ENCODE measurements at places on chromosomes 5 and 9.

DNA sequence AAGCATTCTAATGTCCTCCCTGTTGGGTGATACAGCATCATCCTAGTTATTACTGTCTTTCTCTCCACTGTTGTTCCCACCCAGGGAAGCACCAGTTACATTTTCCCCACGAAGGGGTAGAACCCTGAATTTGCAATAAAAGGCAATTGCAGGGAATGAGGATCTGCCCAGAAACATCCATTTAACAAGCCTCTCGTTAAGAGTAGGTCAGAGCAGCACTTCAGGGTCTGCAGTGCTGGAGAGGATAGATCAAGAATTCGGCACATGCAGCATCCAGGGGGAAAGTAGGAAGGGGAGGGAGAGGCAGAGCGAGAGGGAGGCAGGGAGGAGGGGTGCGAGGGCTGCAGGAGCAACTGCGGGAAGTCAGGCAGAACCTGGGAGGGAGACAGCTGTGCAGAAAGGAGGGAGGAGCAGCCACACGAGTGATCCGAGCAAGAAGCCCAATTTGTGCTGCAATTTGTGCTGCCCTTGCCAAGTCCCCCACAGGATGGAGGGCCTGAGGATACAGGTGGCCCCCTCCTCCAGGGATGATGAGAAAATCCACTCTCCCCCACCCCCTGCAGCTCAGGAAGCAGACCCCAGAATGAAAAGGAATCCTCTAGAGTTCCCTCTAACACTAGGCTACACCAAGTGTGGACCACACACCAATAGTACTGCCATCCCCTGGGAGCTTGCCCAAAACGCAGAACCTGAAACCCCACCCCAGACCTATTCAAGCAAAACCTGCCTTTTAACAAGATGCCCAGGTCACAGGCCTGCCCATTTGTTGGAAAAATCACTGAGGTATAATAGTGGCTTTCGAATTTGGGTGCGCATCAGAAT lies 62.2 kb downstream of the EPB41L4B start:
- no peak for DNase-seq

DNA sequence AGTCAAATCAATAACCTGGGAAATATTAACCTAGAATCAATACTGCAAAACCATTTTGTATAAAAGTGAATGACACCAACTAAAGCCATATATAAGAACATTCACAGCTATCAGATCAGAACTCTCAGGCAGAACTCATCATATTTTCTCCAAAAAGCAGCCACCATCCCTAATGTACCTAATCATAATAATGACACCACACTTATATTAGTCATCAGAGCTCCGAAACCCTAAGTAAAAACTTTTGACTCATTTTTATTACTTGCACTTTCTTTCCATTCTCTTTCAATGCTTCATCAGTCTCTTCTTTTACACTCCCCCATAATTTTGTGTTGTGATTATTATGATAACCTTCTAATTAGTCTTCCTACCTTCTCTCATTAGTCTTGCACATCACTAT lies 45.3 kb downstream of the INSL6 start:
- no peak for DNase-seq

DNA sequence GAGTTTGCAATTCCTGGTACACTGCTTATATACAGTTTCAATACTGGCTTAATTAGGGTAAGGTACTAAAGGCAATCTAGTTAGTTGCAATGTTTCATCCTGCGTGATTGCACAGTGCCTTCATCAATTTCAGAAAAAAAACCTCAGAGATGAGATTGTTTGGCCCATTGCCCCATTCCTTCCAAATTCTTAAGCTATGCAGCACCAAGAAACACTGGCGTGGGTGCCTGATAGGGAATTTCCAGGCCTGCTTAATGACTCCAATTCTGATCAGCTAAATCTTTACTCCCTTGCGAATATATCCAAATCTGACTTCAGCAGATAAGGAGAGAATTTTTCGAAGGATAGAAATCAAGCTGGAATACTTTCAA lies 35.9 kb upstream of the GAS1 start:
- DNase-seq = no peak

- DNase-seq = no peak
Measured at GRCh38 chr9:124102363-124102762, 90.8 kb downstream of the LHX2 start.

- no peak for DNase-seq
Measured at GRCh38 chr9:110767559-110768063, 99.0 kb downstream of the MUSK start.

DNA sequence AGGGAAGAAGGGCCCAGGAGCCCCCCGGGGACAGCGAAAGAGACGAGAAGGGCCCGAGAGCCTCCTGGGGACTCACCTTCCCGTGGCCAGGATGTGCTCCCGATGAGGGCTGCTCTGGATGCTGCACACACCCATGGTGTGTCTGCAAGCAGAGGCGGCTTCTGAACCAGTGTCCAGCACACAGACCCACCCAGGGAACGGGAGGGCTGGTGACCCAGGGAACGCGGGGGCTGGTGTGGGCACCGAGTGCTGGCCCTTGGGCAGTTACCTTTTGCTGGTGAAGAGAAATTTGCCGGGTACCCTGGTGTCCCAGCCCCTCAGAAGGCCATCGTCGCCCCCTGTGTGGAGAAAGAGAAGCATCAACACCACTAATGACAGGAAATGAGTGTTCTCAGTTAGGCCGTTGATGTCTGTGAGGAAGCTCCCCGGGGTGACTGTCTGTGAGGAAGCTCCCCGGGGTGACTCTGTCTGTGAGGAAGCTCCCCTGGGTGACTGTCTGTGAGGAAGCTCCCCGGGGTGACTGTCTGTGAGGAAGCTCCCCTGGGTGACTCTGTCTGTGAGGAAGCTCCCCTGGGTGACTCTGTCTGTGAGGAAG lies 13.2 kb downstream of the MRPL41 start:
- DNase-seq = no peak

DNA sequence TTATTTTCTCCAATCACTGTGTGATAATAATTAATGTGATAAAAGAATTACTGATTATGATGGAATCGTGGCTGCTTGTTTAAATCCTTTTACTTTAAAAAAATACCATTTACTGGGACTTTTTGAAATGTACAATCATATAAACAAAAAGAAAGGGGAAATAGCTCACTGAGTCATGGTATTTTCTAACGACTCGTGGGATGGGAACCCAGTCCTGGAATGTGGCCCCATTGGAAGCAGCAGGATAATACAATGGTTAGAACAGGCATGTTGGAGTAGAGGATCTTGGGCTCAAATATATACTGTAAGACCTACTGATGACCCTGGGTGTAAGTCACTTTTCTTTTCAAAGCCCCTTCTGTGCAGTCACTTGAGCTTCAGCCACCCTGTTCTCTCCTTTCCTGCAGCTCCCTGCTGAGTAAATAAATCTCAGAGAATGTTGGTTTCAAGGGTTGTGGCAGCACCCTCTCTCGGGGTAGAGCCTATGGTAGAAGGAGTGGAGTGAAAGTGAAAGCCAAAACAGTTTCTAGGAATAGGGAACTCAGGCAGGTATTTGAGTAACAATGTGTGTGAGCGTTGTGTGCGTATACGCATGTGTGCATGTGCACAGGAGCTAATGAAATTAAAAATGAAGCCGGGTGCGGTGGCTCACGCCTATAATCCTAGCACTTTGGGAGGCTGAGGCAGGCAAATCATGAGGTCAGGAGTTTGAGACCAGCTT lies 40.8 kb upstream of the LARP1 start:
- no peak for DNase-seq

Data from stimulated activated CD8-positive, alpha-beta memory T cell treated with anti-CD3 and anti-CD28 coated beads, Interleukin-15, amount 100 ng/mL, for 1 hour (primary cell).